Activated CD4-positive, CD25-positive, alpha-beta regulatory T cell treated with anti-CD3 and anti-CD28 coated beads, Interleukin-2, amount 50 U/mL, for 72 hours (primary cell): ENCODE measurements at places on chromosomes 16 and 17.
A peak's percentile ranks its signal among the peaks of the same experiment; 100 is the strongest.

- DNase-seq, result no peak
Observed at GRCh38 chr16:29811896-29812665, at the start of gene PRRT2. TSS of gene PRRT2 (plus strand) at chr16:29812193. CDS start at chr16:29813055, 862 bp downstream.

GRCh38 chr17:51060396-51060795 is 60.3 kb downstream of the SPAG9 start:
- DNase-seq, result no peak

DNA sequence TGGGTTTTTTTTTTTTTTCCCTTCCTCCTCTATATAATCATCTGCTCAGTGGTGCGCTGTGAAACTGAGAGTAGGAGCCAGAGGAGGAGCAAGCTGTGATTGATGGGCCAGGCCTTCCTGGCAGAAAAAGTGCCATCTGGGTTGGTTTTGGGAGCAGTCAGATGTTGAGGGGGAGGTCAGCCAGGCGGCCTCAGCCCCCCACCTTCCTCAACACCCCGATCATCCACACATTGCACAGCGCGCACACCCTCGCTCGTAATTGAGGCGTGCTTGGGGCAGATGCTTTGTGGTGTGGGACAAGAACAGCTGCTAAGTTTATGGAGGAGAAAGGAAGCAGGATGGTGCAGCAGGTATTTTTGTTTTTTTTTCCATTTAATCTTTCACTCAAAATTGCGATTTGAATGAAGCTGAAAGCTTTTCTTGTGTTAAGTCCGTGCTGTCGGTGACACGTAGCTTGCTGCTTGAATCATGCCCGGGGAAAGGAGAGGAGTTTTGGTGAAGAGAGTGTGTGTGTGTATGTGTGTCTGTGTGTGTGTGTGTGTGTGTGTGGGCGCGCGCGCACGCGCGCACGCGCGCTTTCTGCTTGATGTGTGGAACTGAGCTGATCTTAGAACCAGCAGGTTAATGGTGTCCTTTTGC is 177.4 kb downstream of the RBFOX1 start:
- DNase-seq, result no peak

- peak; percentile 52 for DNase-seq
Observed at GRCh38 chr17:7220593-7221277, 997 bp downstream of the ACADVL start.

- DNase-seq, result no peak
Observed at GRCh38 chr17:80453998-80454556, 22.3 kb downstream of the NPTX1 start.

DNA sequence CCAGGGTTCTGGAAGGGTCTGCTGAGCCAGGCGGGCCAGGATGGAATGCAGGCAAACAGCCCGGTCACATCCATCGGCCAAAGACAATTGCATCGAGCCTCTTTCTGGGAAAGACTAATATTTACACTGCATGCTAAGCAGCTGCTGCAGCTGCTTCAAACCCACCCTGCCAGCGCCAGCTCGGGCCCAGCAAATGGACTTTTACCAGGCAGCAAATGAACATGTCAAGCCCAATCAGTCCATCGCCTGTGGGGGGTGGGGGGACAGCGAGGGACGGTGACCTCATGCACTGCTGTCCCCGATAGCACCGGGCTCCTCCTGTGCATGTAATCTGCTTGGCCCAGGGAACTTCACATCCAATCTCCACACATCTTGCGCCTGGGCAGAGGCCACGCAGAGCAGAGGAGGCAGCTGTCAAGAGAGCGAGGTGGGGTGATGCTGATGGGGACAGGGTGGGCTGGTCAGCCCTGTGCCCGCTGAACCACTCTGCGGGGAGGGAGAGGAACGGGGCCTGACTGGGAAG is 39.4 kb upstream of the CDH5 start:
- DNase-seq, result no peak

- no peak for DNase-seq
Observed at GRCh38 chr16:64892835-64893785, 228.8 kb downstream of the CDH11 start.

GRCh38 chr17:80718428-80718827 is 173.8 kb downstream of the RPTOR start:
- no peak for DNase-seq

- DNase-seq, result no peak
Observed at GRCh38 chr17:27512511-27513346, 56.5 kb downstream of the KSR1 start.

DNA sequence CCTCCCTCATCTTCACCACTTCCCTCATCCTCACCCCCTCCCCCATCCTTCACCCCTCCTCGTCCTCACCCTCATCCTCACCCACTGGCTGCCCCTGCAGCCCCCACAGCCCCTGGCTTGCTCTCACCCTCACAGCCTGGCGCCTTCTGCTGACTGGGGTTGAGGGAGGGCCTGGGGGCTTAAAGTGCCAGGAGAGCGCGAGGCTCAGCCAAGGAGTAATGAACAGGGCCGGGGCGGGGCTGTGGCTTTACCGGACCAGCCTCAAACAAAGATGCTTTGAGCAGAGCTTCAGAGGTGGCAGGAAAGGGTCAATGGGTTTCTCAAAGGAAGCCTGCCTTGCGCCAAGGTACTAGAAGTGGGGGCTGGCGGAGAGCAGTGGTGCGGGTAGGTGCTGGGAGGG is at the start of gene PRSS33:
Gene PRSS33, minus strand, starts transcription at position 155 of the 400 bp plus-strand sequence. CDS start 1,013 bp downstream, outside the sequence.
- no peak for DNase-seq

DNA sequence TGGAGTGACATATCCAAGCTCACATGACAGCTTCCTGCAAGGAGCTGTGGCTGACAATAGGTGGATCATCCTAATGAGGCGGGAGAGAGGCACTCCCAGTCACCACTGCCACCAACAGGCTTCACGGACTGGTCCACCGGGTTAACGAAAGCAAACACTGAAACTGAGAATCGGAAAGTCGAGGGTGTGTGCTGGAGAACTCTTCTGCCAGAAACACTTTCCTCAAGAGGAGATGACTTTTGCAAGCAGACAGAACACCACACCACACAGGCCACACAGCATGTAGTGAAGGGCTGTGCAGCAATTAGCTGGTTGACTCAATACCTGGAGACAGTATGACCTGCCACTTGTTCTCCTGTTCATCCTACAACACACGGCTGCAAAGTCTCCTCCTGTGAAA is 53.0 kb upstream of the DNAJA2 start:
- no peak for DNase-seq

DNA sequence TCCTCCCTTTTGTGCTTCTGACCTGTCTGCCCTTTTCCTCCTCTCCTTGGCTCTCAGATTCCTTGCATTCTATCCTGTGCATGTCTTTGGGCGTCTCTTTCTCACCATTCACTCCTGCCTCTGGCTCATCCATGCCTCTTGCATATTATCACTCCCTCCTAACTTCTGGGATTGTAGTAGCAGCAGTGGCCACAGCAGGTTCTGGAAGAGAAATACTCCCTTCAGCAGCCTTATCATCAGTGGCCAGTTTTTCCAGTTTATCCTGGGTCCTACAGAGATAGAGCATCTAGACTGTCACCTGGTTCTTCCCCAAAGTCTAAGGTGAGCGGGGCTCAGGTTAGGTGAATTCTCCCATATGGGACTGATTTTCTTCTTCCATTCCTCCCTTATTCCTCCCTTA is 354.0 kb upstream of the CCL2 start:
- DNase-seq, result no peak

DNA sequence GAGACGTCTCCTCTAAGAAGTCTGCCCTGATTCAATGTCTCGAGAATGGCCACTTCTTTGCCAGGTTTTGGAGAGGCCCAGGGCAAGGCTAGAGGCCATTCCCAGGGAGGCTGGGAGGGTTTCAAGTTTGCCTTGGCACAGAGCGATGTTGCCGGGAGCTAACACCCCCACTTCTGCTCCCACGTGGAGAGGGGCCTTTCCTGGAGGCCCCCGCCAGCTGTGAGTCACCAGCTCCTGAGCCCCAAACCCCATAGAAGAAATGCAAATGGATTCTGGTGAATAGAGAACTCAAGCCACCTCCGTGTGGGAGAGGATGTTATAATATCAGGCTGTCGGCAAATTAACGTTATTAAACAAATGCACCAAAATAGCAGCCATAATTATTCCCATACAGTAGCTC is 62.2 kb downstream of the CACNG5 start:
- no peak for DNase-seq

- DNase-seq, result no peak
Observed at GRCh38 chr16:67268136-67268579, 11.2 kb upstream of the PLEKHG4 start.

- DNase-seq, result no peak
Observed at GRCh38 chr16:815861-816260, 15.3 kb upstream of the GNG13 start.

DNA sequence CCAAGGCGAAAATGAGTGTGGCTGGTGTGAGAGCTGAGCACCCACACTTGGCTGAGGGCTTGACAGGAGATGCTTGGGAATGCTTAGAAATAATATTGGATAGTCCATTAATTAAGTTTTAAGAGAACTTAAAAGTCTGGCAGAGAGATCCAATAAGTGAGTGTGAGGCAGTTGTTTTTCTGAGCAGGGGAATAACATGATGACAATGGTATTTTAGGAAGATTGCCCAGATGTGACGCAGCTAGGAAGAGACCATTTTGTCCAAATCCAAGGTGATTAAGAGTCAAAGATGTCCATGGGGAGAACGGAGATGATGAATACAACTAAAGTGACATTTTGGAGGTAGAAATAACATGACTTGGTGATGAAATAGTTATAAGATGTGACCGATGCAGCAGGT is 102.8 kb upstream of the AXIN2 start:
- DNase-seq, result no peak

DNA sequence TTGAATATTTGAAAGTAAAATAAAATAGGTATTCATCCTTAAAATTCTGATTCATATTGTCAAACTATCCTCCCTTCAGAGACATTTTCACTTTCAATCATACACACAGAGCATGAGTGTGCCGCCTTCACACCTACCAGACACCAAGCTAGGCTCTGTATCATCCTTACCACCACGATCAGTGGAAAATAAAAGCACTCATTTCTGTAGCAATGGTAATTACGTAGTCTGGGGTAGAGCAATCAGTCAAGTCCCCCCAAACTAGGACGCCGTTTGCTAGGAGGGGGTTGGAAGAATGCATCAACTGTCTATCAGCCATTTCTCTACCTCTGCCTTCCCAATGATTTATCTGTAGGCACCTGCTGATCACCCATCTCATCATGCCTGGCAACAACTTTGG is 84.6 kb upstream of the GRIN2A start:
- DNase-seq, result no peak

- no peak for DNase-seq
Observed at GRCh38 chr17:17382065-17382459, 78.9 kb downstream of the NT5M start.

DNA sequence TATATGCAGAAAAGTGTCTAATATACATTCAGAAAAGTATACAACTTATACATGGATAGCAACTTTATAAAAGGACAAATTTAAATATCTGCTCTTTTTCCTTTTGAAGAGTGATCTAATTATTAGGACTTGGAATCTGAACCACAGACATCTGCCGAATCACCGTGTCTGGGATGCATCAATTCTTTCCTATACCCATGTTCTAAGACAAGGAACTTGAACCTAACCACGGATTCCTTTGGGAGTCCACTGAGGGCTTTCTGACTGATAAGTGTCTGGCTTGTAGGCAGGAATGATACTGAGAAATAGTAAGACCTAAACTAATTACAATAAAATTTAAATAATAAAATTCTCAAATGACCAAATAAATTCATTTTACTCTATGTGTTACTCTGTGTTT is 54.2 kb downstream of the NDEL1 start:
- no peak for DNase-seq

GRCh38 chr16:84489131-84489530 is 15.3 kb downstream of the MEAK7 start:
- DNase-seq, result no peak

DNA sequence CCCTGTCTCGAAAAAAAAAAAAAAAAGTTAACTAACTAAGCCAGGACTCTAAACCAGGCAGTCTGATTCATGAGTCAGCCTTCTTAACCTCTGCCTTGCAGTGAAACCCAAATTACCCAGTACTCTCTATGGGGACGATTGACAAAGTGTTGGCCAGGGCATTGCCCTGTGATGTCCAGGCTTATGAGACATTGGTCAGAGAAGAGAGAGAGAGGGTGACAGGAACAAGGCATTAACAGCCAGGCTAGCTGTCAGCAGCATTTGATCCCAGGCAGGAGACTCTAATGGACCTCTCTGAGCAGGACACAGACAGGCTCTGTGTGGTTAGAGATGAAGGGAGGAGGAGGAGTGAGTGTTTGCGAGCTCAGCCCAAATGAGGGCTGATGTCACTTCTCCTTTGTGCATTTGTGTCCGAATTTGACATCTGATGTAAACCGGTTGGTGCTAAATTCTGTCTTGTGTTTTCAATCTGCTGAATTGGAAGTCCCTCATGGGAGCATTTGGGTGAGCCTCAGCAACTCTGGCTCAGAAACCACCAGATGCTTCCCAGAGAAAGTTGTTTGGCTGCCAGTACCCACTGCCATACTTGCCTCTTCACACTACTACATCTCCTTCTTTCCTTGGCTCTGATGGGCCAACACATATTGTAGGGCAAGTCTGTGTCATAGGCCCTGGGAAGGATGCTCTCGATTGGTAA is 4.3 kb upstream of the MYL4 start:
- no peak for DNase-seq

- no peak for DNase-seq
Observed at GRCh38 chr16:89034573-89034961, 57.6 kb upstream of the CBFA2T3 start.

DNA sequence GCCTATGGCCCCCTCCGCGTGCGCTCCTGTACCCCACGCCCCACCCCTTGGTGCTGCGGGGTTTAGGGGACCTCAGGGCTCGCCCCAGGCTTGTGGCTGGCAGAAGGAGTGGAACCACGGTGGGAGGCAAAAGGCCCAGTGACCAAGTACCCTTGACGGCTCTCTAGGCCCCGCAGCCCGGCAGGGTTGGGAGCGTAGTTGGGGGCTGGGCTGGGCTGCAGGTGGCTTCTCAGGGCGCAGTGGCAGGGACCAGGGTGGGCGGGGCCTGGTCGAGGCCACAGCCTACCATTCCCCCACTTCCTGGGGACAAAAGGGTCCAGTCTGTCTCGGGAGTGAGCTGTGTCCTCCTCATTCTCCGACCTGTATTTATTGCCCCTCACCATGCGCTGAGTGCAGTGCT is 124.9 kb downstream of the RBFOX3 start:
- DNase-seq, result no peak

GRCh38 chr16:53769787-53770186 is 65.8 kb downstream of the FTO start:
- DNase-seq, result no peak

GRCh38 chr16:4323071-4323844 is 7.4 kb downstream of the GLIS2 start:
- no peak for DNase-seq

- no peak for DNase-seq
Observed at GRCh38 chr17:58253082-58253481, 14.7 kb downstream of the LPO start.

DNA sequence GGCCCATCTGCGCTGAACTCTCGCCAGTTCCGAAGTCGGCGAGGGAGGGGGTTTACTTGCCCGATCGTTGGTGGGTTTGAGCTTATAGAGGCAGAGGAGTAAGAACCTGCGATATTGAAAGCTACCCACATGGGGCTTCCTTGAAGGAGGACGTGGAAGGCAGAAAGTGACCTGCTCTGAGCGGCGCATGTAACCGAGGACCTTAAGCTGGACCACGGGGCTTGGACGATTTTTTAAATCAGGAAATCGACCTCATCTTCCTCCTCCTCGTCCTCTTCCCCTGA is 2.0 kb downstream of the PRAC2 start:
- DNase-seq, result no peak

- no peak for DNase-seq
Observed at GRCh38 chr16:6863135-6863534, 469.5 kb upstream of the RBFOX1 start.

GRCh38 chr17:2025622-2026309 is 632 bp upstream of the RTN4RL1 start:
- no peak for DNase-seq

- peak; percentile 41 for DNase-seq
Observed at GRCh38 chr16:66344533-66345145, 21.9 kb upstream of the CDH5 start.

- no peak for DNase-seq
Observed at GRCh38 chr17:49234509-49235080, 4.0 kb upstream of the PHOSPHO1 start.
